ENCODE measurements at places on chromosomes 11 and 22.

DNA sequence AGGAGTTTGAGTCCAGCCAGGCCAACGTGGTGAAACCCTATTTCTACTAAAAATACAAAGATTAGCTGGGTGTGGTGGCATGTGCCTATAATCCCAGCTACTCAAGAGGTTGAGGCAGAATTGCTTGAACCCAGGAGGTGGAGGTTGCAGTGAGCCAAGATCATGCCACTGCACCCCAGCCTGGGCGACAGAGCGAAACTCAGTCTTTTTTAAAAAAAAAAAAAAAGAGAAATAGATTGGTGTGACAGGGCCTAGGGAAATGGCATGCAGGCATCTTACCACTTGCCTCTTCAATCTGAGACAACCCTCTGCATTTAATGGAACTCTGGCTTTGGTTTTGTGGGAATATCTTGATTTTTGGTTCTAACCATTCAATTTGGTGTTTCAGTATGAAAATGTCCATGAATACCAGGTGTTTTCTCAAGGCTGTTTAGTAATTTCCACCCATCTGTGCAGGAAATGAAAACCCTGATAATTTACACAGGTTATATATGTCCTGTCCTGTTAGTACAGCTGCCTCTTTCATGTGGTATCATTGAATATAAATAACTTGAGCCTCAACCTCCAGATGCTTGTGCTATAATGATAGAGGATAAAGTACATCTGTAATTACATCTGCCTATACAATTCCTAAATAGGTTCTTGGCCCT is 8.4 kb downstream of the XBP1 start:
- no peak for DNase-seq

GRCh38 chr22:43315687-43316217 is 27.4 kb downstream of the SCUBE1 start:
- DNase-seq = no peak

DNA sequence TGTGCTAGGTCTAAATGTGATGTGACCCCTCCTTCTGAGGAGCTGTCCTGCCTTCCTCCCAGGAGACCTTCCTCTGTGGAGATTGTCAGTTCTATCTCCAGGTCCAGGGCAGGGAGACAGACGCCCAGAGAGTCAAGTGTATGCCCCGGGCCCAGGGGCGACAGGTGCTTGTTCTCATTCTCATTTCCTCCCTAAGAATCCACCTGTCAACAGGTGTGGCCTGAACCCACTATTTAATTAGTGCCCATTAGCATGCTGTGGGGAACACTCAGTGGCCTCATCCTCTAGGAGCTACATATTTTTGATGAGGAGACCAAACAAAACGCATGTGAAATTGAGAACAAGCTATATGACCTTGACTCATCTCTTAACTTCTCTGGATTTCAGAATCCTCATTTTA is 9.5 kb downstream of the PKNOX2 start:
- no peak for DNase-seq

DNA sequence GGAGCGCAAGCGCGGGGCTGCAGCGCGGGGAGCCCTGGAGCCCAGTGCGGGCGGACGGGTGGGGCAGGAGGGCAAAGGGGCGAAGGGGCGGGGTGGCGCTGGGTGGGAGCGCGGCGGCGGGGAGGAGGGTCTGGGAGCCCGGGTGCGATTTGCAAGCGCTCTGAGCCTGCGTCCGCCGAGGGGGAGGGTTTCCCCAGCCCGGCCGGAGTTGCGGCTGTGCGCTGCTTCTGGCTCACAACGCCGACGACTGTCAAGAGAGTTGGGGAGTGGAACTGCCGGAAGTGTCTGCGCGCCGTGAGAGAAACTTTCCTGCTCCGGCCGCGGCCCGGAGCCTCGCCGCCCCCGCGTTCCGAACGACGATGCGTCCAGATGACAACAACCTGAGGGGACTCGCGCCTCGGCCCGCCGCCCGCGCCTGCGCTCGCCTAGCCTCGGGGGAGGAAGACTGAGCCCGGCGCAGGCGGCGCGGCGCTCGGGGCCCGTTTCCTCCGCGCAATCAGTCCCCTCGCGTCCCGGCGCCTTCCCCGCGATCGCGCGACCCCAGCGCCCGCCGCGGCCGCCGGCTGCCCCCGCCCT is at the start of gene ARHGAP42:
Gene ARHGAP42, plus strand, starts transcription at position 235 of the 576 bp plus-strand sequence. CDS start 391 bp downstream, outside the sequence.
- DNase-seq = no peak

- no peak for DNase-seq
Measured at GRCh38 chr22:45620706-45621105, 50.9 kb upstream of the ATXN10 start.
